ENCODE measurements at places on chromosomes 1 and 21. TPM values are rescaled to one million over a fixed set of nuclear protein-coding genes. Genes with fewer than 3 reads are reported as not detected.
A peak's percentile ranks its signal among the peaks of the same experiment; 100 is the strongest.

DNA sequence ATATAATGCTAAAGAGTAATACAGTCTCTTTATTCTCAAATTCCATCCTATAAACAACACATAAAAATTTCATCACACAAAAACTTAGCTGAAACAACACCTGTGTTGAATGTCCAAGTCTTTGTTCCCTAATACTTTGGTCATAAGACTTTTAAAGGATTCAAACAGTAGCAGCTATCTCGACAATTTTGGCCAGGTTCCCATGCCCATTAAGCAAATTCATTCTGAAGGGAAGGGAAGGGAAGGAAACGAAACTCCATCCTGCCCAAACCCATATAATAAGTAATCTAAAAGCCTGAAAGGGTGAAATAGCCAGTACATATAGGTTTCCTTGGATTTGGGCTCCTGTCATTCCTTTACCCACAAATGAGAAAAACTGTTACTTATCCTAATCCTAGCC, 7.5 kb downstream of the IVNS1ABP start:
- no peak for DNase-seq

DNA sequence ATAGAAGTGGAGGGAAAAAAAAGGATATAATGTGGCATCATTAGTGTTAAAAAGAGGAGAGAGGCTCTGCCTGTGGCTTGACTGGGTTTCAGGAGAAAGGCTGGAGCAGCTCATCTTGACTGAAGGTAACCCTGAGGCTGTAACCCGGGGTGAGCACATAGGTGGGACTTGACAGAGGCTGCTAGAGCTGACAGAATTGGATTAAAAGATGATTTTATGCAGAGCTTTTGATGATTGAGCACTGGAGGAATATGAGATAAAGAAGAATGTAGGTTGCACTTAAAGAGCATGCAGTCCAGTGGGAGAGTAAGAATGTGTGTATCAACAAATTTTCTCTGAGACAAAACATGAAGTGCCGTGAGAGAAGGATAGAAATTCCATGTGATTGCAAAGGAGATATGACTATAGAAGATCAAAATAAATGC, 17.3 kb downstream of the LAMC1 start:
- DNase-seq: no peak

- DNase-seq: peak; percentile 11
Measured at GRCh38 chr21:44896561-44897286, 23.2 kb upstream of the PTTG1IP start.

DNA sequence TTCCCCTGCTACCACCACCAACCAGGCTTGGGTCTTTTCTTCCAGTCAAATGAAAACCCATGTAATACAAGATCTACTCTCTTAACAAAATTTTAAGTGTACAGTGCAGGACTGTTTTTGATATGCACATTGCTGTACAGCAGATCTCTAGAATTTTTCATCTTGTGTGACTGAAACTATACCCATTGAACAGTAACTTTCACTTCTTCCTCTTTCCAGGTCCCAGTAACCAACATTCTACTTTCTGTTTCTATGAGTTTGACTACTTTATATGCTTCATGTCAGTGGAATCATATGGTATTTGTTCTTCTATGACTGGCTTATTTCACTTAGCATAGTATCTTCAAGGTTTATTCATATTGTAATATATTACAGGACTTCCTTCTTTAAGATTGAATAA, 45.3 kb upstream of the PLPPR4 start:
- no peak for DNase-seq

DNA sequence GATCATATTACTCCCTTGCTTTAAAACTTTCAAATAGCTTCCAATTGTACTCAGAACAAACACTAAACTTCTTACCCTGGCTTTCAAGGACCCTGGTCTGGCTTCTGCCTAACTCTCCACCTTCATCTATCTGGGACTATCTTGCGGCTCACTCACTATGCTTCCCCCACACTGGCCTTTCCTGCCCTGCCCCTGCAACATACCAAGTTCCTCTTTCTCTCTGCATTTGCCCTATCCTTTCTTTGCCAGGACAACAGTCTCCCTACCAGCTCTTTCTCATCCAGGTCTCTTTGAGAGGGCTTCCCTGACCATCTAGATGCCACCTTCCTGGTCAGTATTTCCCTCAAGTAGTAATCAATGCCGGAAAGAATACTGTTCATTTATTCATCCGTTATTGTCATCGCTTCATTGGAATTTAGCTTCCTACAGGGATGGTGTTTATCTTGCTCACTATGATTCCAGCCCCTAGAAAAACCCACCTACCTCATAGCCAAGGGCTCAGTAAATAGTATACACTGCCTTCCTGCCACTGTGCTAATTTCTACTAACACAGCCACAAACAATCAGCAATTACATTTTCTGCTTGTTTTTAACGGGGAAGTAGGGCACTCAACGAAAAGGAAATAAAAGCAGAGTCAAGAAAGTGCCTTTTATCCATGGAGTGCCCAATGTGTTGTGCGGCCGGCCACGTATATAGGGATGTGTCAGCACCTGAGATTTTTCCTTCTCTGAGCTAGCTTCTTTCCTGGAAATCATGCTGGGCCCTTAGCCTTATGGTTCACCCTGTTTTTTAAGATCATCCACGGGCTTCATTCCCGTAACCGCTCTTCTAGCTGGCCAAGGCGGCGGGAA, 521 bp upstream of the CDC7 start:
- DNase-seq: no peak

DNA sequence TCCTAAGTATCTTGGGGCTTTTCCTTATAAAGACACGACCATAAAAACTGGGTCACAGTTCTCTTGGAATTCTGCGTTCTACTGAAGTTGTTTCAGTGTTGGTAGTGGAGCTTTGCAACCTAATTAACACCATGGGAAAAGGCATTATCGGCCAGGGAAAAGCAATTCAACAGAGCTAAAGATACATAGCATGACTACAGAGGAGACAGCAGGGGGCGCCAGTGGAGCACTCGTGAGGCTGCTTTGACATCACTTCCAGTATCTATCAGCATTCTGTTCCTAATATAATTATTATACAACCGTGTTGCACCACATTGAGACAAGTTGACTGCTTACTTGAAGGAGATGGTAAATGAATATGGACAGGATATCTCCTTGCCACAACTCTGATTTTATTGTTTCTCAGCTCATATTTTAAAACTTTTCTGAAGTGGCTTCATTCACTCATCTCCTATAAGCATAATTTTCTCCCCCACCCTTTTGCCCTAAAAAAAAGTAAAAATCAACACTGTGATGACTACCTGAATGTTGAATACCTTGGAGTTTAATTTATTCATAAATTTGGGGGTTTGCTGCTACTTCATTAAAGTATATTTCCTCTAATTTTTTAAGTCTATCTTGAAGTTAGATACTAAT, 39.4 kb downstream of the ZP4 start:
- DNase-seq: peak; percentile 16

- DNase-seq: no peak
Measured at GRCh38 chr1:67847466-67847865, 14.2 kb upstream of the GNG12 start.

GRCh38 chr1:223741861-223742260, 29.5 kb downstream of the CAPN2 start:
- no peak for DNase-seq

- no peak for DNase-seq
Measured at GRCh38 chr1:50829014-50829958, 130.8 kb downstream of the FAF1 start.

- no peak for DNase-seq
Measured at GRCh38 chr1:145887631-145888030, 2.0 kb upstream of the ANKRD35 start.

DNA sequence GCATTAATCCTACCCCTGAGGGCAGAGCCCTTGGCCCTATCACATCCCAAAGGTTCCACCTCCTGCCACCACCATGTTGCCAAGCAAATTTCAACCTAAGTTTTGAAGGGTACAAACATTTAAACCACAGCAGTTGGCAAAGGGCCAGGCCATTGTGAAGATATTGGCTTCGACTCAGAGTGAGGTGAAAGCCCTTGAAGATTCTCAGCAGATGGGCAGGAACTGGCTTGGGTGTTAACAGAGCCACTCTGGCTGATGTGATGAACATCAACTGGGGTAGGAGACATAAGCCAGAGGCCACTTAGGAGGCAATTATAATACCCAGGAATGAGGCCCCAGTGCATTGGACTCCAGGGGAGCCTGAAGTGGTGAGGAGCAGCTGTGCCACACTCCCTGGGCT, 207.7 kb upstream of the KAZN start:
- no peak for DNase-seq

- no peak for DNase-seq
Measured at GRCh38 chr1:54012863-54013262, 5.1 kb downstream of the LDLRAD1 start.

- no peak for DNase-seq
Measured at GRCh38 chr1:94974824-94975223, 47.9 kb upstream of the CNN3 start.

- no peak for DNase-seq
Measured at GRCh38 chr1:30335389-30335996, 387.9 kb downstream of the MATN1 start.

GRCh38 chr1:31787261-31787660, 23.1 kb upstream of the ADGRB2 start:
- peak; percentile 38 for DNase-seq

- DNase-seq: peak; percentile 35
Measured at GRCh38 chr1:231806623-231807495, 180.3 kb downstream of the DISC1 start.

DNA sequence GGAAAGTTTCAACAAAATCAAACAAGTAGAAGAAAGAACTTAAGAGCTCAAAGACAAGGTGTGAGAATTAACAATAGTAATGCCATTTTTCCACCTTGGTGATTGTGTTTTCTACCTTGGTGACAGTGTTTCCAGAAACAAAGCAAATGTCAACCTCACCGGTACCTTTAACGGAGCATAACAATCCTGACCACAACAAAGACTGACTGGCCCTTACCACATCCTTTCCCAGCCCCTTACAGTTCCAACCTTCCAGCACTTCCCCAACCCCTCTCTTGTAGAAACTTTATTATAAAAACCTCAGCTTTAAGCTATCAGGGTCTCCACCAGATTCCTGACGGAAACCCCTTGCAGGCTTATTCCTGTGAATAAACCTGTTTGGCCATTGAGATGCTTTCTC, 16.7 kb downstream of the STYXL2 start:
- DNase-seq: no peak

- DNase-seq: no peak
Measured at GRCh38 chr21:45032332-45032731, 42.0 kb upstream of the ADARB1 start.

DNA sequence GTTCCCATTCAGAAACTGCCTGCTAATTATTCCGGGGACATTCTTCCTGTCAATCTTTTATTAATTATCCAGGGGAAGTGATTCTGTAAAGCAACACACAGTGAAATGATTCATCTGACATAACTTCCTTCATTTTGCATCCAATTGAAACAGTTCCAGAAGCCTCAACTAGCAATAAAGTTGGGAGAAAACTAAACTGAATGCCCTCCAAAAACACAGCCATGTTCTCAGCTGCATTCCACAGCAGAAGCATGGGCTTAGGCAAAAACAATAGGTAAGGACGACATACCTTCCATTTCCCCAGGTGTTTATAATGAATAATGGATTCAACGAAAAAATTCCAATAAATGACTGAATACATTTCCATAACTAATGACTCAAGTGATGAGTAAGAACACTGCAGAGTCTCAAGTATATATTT, 36.9 kb upstream of the TARBP1 start:
- DNase-seq: no peak

DNA sequence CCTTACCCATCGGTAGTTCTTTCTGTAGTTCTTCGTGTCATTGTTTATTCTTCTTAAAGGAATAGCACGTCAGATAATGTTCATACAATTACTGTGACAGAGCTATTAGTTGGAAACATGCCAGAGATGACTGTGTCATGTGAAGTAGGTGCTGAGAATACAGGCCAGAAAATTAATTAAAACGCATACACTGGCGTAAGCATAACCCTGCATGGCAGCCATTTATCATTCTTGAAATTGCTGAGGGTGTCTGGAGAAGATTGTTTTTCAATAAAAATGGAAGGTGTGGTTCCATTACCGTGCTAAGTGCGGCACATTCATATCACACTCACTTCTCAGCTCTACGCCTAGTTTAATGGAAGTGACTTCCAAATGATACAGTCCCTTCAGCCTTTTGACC, 7.8 kb downstream of the ETS2 start:
- DNase-seq: no peak

- no peak for DNase-seq
Measured at GRCh38 chr1:75366595-75366994, 232.4 kb downstream of the LHX8 start.

DNA sequence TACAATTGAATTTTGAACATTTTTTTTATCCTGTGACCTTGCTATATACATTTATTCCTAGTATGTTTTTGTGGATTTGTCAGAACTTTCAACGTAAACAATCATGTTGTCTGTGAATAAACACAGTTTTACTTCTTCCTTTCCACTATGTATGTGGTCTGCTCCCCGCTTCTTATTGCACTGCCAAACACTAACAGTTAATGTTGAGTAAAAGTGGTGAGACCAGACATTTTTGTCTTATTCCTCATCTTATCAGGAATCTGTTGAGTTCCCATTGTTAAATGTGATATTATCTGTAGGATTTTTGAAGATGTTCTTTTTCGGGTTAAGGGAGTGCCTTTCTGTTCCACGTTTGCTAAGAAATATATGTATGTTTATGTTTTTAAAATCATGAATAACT, 45.9 kb downstream of the CAMSAP2 start:
- DNase-seq: no peak

GRCh38 chr1:226973898-226974543, 33.9 kb downstream of the COQ8A start:
- DNase-seq: peak; percentile 73

- no peak for DNase-seq
Measured at GRCh38 chr1:222975472-222976122, 160.8 kb downstream of the DISP1 start.

- no peak for DNase-seq
Measured at GRCh38 chr1:64421377-64421776, 48.6 kb upstream of the CACHD1 start.

CD1B gene
- not detected for total RNA-seq

SPRR5 gene
- not detected for total RNA-seq

ALPL gene
- total RNA-seq: 1.3 TPM

ERRFI1 gene
- 63.3 TPM for total RNA-seq

GSTM1 gene
- total RNA-seq: 27.6 TPM

WLS gene
- 18.9 TPM for total RNA-seq

S100A7A gene
- total RNA-seq: not detected

PTGFRN gene
- 4.9 TPM for total RNA-seq

HSF2BP gene
- 0.19 TPM for total RNA-seq

VANGL1 gene
- total RNA-seq: 1.5 TPM

FCRLA gene
- total RNA-seq: not detected

KCNA3 gene
- 0.08 TPM for total RNA-seq

CCDC24 gene
- 1.1 TPM for total RNA-seq

ANKRD65 gene
- 2.4 TPM for total RNA-seq

All from psoas muscle (tissue), 8 donors.